ENCODE measurements at places on chromosomes 6 and 20. TPM values are rescaled to one million over a fixed set of nuclear protein-coding genes. Genes with fewer than 3 reads are reported as not detected.

DNA sequence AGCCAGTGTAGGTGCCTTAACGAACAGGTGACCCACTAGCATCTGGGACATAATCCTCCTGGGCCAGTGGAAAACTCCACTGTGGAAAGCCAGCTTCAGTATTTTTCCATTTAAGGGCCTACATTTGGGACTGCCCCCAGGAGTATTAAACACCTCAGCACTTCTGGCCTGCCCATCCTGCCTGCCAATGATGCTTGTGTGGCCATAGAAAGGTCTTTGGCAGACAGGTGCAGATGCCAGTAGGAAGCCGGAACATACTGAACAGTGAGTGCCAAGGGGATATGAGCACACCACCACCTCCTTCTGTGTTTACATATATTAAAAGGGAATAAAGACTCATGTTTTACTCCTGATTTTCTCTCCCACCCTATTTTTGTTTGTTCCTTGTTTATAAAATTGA is 19.9 kb downstream of the MCM8 start:
- H3K4me1 ChIP-seq: no peaks in the 10 kb centered on the region
- H3K36me3 ChIP-seq: peaks cover 18% of the 10 kb centered on the region
- no peak for DNase-seq
- no peak overlapping the region for H3K4me3 ChIP-seq
- H3K27ac ChIP-seq: no peak overlapping the region

- no peaks in the 10 kb centered on the region for H3K36me3 ChIP-seq
- no peak overlapping the region for H3K4me3 ChIP-seq
- H3K27me3 ChIP-seq: no peaks in the 10 kb centered on the region
Observed at GRCh38 chr6:134564705-134565104, 246.8 kb upstream of the SGK1 start.

DNA sequence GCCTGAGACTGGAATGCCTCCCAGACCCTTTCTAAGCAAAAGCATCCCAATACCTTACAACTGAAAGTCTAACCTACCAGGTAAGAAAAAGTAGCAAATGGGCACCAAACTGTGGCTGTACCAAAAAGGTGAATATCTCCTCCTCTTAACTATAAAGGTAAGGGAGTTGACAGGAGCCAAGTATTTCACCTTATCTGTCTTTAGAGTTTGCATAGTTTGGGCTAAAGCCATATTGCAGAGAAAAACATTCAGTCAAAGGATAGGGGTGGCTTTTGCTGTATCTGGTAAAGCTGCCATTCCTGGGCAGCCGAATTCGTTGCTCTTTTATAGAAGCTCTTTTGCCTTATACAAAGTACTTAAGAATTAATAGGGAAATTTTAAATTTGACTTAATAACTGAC is 38.1 kb downstream of the PHF3 start:
- no peak overlapping the region for H3K27ac ChIP-seq
- peaks cover 31% of the 10 kb centered on the region for H3K4me1 ChIP-seq
- no peak overlapping the region for H3K4me3 ChIP-seq
- no peaks in the 10 kb centered on the region for H3K36me3 ChIP-seq

DNA sequence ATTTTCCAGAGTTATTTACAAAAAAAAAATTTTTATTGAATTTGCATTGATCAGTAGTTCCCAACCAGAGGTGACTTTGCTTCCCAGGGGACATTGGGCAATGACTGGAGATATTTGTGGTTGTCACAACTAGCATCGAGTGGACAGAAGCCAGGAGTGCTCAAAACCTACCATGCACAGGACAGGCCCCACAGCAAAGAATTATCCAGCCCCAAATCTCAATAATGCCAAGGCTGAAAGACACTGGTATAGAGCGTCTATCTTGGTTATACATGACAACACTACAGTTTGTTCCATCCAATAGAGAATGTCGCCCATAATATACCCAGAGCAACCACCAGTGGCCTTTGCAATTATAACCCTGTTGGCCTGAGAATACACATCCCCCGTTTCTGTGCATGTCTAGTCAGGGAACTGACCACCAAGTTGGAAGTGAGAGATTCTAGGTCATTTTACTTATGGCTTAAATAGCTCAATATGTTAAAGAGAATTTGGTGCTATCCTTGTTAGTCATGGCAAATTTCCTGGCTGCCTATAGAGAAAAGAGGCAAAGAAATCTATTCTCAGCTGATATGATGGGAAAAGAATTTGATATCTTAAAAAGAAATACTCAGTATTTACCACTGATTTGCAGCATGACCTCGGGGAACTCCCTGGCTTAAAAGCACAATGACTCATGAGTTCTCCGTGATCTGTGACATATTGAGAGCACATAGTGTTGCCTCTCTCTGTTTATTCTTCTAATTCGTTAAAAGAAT is 76.0 kb upstream of the ADTRP start:
- no peaks in the 10 kb centered on the region for H3K36me3 ChIP-seq
- no peaks in the 10 kb centered on the region for H3K27me3 ChIP-seq
- H3K4me1 ChIP-seq: peaks cover 15% of the 10 kb centered on the region
- no peak overlapping the region for H3K4me3 ChIP-seq
- H3K27ac ChIP-seq: no peak overlapping the region

DNA sequence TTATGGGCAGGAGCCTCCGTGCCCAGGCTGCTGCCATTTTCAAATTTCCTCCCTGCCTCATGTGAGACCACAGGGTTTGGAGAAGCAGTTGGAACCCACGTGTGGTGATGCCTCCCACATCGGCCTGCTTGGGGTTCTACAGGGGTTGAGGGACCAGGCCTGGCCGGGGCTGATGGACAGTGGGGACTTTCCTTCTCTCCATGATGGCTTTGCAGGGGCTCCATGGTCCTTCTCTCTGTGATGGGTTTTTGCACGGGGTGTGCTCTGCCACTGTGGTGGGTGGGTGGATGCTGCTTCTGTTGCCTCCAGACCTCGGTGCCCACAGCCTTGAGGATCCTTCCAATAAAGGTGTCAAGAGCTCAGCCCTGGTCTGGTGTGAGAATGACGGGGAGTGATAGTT is 54.4 kb downstream of the ADNP start:
- peak; percentile 28 for DNase-seq
- no peak overlapping the region for H3K4me3 ChIP-seq
- no peaks in the 10 kb centered on the region for H3K36me3 ChIP-seq
- H3K4me1 ChIP-seq: no peaks in the 10 kb centered on the region
- H3K27me3 ChIP-seq: no peaks in the 10 kb centered on the region

DNA sequence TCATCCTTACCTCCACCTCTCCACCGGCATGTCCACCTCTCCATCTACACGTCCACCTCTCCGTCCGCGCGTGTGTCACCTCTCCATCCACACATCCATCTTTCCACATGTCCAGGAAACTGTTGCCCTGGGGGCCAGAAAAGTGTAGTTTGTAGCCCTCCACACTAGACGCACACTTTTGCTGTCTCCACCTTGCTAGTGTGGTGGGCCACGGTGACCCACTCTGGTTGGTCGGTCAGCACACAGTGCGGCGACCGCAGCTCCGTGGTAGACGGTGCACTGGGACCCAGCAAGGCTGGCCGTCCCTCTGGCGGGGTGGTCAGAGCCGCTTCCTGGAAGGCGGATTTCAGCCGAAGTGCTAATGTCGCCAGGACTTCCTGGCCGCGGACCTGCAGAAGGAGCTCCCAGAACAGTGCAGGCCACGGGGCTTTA is 268.6 kb downstream of the DLL1 start:
- no peak overlapping the region for H3K27ac ChIP-seq
- H3K27me3 ChIP-seq: peaks cover 18% of the 10 kb centered on the region
- H3K36me3 ChIP-seq: no peaks in the 10 kb centered on the region
- DNase-seq: peak; percentile 57
- H3K4me1 ChIP-seq: no peaks in the 10 kb centered on the region

Gene SPATS1
- not detected for total RNA-seq
